ENCODE measurements at places on chromosomes 6 and 20.

DNA sequence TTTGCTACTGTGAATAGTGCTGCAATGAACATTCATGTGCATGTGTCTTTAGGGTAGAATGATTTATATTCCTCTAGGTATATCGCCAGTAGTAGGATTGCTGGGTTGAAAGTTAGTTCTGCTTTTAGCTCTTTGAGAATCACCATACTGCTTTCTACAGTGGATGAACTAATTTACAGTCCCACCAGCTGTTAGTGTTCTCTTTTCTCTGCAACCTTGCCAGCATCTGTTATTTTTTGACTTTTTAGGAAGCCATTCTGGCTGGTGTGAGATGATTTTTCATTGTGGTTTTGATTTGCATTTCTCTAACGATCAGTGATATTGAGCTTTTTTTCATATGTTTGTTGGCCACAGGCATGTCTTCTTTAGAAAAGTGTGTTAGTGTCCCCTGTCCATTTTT is 40.0 kb downstream of the PLG start:
- DNase-seq: no peak

DNA sequence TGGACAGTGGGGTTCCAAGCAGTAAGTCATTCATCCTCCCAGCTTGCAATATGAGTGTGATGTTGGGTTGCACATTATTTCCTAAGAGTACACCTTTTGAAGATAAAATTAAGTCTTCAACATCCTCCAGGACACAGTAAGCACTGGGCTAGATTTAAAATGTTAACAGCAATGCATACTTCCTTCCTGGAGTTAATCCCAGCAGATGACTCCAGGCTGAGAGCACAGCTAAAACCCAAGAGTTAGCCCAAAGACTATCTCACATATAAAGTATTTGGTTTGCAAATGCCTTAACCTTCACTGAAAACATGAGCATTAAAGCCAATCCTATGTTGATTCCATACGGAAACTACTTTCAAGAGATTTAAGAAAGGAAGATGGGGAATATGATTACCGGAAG is 69.2 kb downstream of the SLC23A2 start:
- no peak for DNase-seq

DNA sequence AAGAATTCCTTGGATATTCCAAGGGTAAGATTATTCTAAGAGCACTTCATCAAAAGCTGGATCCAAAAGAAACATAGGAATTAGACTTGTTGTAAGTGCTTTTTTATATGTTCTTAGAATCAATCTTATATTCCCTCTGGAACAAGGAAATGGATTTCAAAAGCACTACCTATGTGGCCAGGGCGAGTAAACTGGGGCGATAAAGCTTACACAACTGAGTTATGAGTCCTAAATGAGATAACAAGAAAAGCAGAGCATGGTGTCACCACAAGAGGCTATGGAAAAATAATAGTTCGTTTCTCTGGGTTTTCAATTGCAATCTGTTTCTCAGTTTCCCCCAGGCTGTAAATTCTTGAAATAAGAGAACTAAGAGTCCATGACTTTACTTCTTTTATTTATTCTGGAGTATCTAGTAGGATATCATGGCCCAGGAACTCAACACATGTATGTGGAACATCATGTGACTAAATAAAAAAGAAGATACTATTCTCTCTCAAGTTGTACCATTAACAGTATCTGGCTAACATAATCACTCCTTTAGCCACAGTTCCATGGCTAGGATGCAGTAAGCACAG is 51.5 kb downstream of the NUDT3 start:
- DNase-seq: no peak

GRCh38 chr20:37280403-37280802 is 9.1 kb upstream of the MANBAL start:
- DNase-seq: no peak

- peak; percentile 82 for DNase-seq
Observed at GRCh38 chr6:27684264-27685211, 211.6 kb upstream of the ZNF184 start.

GRCh38 chr20:22808628-22809027 is 224.3 kb upstream of the FOXA2 start:
- no peak for DNase-seq

- DNase-seq: peak; percentile 4
Observed at GRCh38 chr6:46652232-46652602, 401 bp downstream of the CYP39A1 start.

GRCh38 chr20:7503501-7503900 is 436.8 kb downstream of the HAO1 start:
- no peak for DNase-seq

GRCh38 chr6:150694889-150695288 is 95.2 kb downstream of the PLEKHG1 start:
- no peak for DNase-seq

- no peak for DNase-seq
Observed at GRCh38 chr6:158908606-158909005, 89.4 kb upstream of the EZR start.

DNA sequence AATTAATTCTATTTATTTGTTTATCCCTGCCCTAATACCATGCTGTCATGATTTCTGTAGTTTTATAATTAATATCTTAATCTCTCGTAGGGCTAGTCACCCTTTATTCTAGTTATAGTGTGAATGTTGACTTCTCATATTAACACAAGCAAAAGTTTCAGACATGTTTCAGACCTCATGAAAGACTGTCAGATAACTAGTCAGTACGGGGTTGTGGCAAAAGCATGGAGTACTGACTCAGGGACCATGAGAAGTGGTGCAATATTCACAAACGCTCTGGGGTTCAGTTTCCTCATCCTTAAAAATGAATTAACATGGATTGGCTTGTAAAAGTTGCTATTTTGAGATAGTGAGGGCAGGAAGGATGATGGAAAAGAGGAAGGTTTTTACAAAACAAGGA is 148.9 kb downstream of the TMEM200A start:
- no peak for DNase-seq

DNA sequence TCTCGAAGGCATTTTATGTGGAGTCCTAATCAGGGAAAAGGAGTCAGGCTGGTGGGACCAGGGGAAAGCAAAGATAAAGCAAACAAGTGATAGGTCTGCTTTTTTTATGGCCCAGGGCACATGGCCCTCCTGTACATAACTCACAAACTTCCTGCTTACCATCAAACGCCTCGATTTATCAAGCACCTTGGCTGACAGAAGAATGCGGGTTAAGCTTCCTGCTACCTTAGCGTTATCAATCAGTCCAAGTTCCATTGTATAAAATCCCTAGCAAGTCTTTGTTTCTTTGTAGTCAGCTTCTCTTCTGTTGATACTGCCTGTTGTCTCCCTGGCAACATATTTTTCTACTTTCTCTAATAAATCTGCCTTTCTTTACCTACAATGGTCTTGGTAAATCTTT is 4.1 kb upstream of the TRIM27 start:
- no peak for DNase-seq

DNA sequence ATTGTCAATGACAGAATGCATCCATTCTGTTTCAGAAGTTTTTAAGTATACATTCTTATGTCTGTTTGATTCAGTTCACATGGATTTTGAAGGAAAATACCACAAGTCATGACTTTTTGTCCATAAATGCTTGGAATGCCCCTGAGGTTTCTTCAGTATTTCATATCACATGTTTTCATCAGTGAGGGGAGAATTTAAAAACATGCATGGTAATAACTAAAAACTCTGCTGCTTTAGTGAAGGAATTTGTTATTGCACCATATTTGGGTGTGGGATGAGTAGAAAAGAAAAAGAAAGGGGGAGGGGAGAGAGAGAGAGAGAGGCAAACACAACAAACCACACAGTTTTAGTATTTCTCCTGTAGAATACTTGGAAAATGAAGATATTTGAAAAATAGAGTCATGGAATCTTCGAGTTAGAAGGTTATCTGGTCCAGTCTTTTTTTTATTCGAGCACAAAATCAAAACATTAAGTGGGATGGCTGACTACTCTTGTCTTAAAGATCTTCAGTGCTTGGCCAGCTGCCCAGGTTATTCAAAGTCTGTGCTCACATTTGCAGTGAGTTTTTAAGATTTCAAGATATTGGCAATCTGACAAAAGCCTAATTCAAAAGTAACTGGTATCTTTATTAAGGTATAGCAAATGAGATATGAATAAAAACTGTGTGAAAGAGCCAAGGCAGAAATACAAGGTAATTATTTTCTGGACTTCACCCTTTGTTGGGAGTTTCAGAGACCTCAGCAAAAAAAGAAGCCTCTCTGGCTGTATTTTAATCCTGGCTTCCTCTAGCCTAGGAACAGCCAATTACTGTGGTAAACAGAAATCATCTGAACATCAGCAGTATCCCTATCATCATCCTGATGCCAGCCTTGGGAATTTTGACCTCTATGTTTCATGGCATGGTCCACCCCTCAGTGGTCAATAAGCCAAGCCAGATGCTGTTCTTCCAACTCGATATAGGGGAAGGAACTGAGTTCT is 687.9 kb upstream of the CITED2 start:
- peak; percentile 88 for DNase-seq

DNA sequence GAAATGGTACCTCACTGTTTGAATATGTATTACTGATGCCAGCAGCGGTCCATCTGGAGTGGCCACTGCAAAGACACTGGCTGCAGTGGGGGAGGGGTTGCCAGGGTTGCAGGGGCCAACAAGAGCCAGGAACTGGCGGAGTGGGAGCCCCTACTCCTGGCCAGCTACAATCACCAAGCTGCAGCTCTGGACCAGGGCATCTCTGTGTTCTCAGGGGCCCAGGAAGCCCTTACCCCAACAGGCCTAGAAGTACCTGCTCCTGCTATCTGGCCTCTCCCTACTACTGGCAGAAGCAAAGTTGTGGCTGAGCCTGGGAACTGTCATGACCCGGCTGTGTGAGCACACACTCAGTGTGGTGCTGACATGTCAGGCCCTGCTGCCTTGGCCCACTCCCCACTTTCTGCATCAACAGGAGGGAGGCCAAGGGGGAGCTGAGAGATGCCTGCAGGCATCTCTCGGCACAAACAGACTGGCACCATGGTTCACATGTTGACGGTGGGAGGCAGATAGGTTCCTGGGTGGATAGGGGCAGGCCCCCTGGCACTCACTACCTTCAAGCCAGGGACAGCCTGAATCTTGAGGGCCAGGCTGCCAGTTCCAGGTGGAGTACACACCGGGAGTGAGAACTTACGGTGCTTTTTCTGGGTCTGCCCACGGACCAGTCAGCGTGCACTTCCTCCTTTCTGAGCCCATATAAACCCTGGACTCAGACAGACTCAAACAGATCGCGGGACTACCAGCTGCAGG is 1188.0 kb downstream of the GRIK2 start:
- DNase-seq: no peak

DNA sequence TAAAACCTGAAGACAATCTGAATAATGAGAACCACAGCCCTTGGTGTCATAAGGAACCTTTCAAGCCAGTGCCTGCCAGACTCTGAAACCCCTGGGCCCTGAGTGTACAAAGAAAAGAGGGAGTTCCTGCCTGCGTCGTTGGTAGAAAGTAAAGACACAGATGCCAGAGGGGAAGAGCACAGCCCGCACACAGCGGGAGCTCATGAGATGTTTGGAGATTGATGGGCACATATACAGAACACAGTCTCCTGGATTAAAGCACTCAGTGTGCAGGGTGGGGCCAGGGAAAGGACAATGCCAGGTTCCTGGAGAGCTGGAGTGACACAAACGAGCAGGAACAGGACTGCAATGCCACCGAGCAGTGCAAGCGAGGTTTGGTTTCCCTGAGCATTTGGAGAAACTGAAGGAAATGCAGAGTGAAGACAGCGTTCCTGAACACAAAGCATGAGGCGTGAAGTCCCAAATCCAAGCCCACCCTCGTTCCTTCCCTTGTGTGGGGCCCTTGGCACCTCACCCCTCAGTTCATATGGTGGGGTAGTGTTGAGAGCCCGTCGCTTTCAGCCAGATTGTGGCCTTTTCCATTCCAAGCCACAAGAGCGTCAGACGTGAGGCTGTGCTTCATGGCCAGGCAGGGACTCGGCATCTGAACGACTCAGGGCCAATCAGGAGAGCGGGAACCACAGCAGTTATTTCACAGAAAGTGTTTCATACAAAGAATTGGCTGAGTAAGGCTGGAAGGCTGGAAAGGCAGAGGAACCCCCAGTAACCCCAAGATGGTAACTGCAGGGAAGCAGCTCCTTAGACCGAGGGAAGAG is 41.0 kb upstream of the RPS6KA2 start:
- no peak for DNase-seq

DNA sequence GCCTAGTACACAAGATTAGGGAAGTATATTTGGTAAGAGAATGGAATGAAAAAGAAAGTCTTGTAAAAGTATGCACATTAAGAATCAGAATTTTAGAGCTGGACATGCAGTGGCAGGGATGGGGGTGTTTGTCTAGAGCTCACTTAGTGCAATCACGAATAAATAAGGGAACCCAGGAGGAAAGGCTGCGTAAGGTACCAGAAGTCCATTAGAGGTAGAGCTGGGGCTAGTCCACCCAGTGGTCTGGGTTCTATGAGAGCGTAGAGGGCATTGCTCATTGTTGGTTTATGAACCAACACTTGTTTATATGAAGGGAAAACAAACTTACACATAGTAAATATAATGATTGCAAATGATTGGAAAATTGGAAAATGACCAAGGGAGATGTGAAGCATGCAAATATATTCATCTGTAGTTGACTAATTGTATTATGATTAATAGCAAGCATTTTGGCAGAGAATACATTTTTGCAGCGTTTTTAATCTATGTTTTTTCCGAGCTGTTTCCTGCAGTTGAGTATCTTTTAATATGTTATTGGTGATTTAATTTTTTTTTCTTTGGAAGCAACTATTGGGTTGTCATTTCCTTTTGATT is 3.2 kb downstream of the CDC40 start:
- DNase-seq: no peak

DNA sequence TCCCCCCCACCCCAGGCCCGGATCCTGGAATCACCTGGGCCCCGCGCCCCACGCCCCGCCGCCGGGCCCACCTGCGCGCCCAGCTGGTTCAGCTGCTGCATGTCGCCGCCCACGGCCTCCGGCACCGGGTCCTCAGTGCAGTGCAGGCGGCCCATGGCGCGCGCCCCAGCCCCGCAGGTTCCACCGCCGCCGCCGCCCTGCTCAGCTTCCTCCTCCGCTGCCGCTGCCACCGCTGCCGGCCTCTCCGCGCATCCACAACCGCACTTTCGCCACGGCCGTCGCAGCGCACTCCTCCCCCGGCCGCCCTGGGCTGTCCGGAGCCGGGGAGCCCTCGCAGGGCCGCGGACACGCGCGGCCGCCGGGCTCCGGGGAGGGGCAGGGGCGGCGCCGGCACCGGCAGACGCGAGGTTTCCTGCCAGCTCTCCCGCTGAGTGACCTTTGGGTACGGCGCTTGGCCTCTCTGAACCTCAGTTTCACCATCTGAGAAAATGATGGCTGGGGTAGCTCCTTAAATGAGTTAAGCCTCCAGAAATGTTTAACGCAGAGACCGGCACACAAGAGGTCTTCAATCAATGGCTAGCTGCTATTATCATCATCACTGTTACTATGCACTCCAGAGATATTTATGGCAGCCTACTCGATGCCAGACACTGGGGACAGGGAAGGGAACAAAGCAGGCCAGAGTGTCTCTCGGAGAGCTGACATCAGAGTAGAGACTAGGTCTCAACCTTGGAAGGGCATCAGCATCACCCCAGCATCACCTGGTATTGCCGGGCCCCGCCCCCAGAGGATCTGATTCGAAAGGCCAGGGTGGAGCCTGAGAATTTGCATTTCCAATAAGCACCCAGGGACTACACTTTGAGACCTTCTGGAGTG is at the start of gene COMMD7:
Gene COMMD7, minus strand, starts transcription at position 231 of the 876 bp plus-strand sequence. Its CDS starts 76 bp downstream, at position 155.
- peak; percentile 77 for DNase-seq
